CD4-positive, alpha-beta T cell treated with Interleukin-17A for 1 hour (primary cell): ENCODE measurements at places on chromosomes 7 and 10.
A peak's percentile ranks its signal among the peaks of the same experiment; 100 is the strongest.

DNA sequence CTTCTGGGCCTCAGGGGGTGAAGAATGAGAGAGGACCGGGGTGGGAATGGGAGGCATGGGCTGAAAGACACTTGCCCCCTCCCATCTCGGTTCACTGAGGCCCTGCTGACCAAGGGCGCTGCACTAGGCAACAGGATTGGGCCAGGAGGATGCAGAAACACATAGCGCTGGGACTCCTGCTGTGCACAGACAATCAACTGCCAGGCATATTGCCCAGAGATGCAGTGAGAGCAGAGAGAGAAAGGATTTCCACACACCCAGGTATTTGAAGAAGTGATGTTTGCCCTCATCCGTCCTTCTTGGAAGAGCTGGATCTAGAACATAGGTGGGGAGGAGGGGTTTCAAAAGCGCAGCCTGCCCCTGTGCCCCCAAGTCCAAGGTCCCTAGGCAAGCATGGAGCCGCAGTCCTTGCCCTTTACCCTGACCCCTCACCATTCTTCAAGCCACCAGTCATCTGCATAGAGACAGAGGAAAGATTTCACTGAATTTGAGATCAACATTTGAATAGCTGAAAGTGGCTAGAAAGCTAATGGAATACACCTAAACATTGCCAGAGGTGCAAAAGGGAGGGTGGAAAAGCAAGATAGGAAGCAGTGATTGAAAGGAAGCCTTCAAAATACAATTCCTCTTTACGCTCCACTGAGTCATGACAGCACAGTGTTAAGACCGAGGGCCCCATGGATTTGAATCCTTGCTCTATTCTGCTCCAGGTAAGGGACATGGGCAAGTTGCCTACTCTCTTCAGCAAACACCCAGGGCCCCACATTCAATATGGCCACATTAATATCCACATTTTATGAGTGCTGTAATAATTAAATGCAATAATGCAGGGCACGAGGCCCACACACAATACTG is 44.2 kb upstream of the TNS3 start:
- no peak for DNase-seq

DNA sequence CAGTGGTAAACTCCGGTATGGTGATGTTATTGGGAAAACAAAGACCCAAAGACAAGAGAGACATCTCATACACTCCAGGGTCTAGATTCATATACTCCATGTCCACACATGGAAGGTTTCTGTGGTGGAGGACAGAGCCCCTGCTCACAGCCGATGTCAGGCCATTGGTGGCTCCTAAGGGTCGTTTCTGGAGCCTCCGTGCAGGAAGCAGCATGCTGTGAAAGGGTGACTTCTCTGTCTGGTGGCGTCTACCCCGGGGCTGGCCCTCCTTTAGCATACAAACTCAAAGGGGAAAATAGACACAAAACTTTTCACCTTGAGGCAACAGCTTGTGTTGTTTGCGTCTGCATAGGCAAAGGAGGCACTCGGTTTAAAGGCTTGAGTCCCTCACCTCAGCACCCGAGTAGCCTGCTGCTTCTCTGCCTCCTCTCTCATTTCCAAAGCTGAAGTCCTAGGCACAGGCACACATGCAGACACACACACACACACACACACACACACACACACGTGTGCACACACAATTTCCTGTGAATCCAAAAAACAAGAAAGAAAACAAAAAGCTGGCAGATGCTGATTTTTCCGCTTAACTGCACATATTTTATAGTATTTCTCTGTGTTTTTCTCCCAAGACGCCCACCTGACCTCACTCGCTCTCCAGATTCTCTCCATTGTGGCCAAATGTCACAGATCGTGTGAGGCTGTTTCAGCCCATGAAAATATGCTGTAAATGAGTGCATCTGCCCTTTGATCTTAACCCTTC is 601.4 kb upstream of the MGMT start:
- DNase-seq, result no peak

DNA sequence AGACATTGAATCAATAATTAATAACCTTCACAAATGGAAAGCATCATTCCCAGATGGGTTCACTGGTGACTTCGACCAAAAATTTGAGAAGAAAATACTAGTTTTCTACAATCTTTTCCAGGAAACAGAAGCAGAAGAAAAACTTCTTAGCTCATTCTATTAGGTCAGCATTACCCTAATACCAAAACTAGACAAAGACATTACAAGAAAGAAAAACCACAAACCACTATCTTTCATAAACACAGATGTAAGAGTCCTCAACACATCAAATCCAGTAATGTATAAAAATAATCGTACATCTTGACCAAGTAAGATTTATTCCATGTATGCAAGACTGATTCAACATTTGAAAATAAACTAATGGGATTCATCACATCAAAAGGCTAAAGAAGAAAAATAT is 64.0 kb upstream of the CDK1 start:
- DNase-seq, result peak; percentile 24

DNA sequence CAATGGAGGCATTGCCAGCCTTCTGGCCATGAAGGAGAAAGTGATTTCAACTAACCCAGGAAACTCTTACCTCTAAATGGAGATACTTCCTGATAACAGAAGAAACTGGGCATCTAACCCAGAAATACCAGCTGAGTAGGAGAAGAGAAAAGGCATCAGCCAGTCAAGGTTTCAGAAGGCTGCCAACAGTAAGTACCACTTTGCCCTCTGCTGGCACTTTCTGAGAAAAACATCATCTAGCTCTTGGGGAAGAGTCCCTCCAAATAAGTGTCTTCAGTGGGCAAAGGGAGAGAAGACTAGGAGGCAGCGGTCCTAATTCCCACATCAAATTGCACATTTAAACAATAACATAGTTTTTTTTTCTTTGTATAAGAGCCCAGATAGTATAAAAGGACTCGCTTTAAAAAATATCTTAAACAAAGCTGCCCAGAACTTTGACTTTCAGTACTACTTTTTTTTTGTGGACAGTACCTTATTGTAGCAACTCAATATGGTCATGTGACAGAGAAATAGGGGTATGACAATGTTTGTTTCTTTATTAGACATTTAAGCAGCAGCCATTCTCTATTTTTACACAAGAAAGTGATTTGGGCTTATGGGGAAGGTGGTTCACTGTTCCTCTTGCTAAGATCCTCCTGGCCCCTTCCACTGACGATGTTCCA is 157.3 kb downstream of the CTTNBP2 start:
- no peak for DNase-seq

- no peak for DNase-seq
Measured at GRCh38 chr10:119769886-119770285, 44.0 kb downstream of the INPP5F start.

DNA sequence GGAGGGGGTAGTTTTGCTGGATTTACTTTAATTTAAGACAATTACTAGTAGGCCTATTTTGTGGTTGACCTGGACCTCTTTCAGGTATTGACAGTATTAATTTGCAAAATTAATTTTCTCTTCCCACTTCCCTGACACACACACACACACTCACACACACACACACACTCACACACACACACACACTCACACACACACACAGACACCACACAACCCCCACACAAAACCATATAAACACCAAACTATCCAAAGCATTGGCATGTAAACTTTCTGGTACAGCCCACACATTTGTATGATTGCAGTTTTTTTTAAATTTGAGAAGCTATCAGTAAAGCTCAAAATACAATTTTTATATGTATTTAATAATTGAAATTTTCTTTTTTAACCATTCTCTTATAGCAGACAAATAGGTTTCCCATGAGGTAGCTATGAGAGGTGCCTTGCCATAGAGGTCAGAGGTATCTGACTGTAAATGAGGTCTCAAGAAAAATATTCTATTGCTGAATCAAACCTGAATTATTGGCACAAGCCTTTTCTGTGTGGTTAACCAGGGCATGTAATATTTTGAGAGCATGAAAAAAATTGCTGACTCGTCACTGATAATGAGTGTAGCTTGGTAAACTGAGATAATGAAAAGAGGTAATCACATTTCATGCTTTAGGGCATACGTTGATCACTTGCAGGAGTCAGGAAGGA is 306.5 kb downstream of the GATA3 start:
- no peak for DNase-seq

DNA sequence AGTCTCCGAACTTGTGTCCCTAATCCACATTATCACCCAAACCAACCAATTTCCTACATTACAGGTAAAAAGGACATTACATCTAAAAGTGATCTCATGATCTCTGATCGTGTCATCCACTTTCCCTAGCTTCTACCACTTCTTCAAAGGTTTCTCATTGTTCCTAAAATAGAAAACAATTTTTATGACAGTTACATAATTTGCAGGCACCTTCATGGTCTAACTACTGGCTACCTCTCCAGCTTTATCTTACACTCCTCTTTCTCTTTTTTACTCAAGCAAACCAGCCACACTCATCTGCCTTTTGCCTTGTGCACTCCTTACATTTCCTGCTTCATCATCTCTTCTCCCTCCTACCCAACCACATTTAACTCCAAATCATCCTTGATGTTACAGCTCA is 886.7 kb upstream of the SORCS1 start:
- no peak for DNase-seq

GRCh38 chr10:127424594-127425264 is 124.4 kb upstream of the NPS start:
- no peak for DNase-seq

GRCh38 chr7:28165961-28166955 is 14.3 kb downstream of the JAZF1 start:
- DNase-seq, result no peak

DNA sequence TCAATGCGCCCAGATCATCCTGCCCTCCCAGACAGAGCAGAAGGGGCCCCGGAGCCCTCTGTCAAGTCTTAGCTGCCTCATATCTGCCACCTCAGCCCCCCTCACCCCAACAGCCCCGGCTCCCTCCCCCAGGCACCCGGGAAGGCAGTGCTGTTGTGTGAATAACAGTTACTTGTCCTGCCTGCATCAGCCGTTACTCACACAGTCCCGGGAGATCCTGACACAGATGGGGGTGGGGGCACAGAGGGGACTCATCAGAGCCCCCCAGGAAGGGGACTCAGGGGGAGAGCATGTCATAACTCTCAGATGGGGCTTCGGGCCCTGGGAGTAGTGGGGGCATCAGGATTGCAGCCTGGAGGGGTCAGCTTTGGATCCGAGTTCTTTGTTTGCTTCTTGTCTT is 12.4 kb upstream of the SERPINE1 start:
- no peak for DNase-seq

GRCh38 chr7:103576641-103577040 is 130.6 kb upstream of the SLC26A5 start:
- no peak for DNase-seq

DNA sequence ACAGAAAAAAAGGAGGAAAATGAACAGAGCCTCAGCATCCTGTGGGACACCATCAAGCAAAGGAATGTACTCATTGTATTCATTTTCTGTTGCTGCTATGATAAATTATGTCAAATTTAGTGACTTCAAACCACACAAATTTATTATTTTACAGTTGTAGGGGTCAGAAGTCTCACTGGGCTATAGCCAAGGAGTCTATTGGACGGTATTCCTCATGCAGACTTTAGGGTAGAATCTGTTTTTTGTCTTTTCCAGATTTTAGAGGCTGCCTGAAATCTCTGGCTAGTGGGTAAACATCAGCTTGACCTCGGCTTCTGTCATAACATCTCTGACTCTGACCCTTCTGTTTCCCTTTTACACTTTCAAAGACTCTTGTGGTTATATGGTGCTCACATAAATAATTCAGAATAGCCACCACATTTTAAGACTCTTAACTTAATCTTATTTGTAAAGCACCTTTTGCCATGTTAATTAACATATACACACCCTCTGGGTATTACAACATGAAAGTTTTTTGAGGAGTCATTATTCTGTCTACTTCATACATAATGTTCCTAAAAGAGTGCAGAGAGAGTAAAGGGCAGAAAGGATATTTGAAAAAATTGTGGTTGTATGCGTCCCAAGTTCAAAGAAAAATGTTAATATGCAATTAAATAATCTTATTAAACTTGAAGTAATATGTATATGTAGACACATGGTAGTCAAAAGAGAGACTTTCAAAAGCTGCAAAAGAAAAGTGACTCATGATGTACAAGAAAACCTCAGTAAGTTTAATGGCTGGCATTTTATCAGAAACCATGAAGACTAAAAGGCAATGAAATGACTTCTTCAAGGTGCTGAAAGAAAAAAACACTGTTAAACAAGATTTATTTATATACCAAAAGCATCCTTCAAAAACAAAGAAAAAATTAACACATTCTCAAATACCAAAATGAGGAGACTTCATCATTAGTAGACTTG is 70.8 kb upstream of the MEOX2 start:
- no peak for DNase-seq

GRCh38 chr7:143248761-143249354 is 14.4 kb upstream of the GSTK1 start:
- DNase-seq, result no peak

- no peak for DNase-seq
Measured at GRCh38 chr10:69439350-69439739, 11.9 kb upstream of the TSPAN15 start.

DNA sequence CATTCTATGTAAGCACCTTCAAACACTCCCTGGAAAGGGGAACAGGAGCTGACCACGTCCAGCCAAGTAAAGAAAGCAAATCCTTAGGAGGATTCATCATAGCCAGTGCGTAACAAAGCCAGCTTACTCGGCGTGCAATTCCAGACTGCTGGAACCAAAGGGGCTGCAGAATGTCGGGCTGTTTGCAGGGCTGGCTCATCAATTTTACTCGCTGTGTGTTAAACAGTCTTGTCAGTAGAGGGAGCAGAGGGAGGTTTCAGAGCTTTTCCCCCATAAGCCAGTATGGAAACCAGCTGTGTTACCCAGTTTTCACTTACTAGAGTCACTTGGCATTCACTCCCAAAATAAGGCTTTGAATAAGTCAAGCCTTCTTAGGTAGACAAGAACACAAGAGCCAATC is 127.1 kb downstream of the KMT2E start:
- peak; percentile 17 for DNase-seq

- DNase-seq, result no peak
Measured at GRCh38 chr7:114802632-114803031, 119.3 kb upstream of the MDFIC start.

- DNase-seq, result no peak
Measured at GRCh38 chr7:139355320-139355719, 4.4 kb upstream of the LUC7L2 start.

- DNase-seq, result no peak
Measured at GRCh38 chr7:125390981-125391380, 461.4 kb upstream of the POT1 start.

DNA sequence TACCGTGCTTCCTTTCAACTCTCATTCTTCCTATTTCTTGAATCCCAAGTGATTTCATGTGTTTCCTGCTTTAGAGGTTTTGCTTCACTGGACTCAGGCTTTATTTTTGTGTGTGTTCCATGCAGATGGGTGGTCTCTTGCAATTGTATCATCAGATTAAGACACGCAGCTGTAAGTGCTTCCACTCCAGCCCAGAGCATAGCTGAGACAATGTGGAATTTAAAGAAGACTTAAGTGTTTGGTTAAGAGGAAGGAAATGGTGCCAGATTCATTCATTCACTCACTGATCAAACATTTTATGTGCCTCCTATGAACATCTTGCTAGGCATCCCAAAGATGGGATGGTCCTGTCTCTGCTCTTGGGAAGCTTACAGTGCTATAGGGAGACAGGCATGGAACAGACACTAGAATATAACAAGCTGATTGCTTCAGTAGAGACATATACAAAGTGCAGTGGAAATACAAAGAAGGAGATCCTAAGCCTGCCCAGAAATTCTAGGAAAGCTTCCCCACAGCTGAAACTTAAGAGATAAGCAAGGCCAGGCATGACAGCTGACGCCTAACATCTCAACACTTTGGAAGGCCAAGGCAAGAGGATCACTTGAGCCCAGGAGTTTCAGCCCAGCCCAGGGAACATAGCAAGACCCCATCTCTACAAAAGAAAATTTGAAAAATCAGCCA is 46.1 kb upstream of the LRRC17 start:
- no peak for DNase-seq

- no peak for DNase-seq
Measured at GRCh38 chr10:11884706-11885423, 61.7 kb downstream of the PROSER2 start.

- DNase-seq, result no peak
Measured at GRCh38 chr7:129257168-129257567, 32.3 kb downstream of the AHCYL2 start.
